LoVo (cell line): ENCODE measurements at places on chromosomes 3 and 15.

DNA sequence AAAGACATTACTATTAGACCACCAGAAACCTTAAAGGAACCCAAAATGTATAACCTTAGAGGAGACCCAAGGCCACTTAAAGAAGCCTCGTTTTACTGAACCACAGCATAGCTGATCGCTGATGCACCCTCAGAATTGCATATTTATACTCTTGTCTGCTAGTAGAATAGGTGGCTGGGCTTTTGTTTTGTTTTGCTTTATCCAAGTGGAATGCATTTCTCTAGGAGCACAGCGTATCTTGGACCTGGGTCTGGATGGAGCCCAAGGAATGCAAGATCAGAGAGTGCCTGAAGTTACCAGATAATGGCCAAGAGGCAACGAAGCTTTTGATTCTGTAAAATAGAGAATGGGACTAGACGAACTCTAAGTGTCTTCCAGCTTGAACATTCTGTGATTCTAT lies 129.2 kb upstream of the COL8A1 start:
- DNase-seq = no peak

DNA sequence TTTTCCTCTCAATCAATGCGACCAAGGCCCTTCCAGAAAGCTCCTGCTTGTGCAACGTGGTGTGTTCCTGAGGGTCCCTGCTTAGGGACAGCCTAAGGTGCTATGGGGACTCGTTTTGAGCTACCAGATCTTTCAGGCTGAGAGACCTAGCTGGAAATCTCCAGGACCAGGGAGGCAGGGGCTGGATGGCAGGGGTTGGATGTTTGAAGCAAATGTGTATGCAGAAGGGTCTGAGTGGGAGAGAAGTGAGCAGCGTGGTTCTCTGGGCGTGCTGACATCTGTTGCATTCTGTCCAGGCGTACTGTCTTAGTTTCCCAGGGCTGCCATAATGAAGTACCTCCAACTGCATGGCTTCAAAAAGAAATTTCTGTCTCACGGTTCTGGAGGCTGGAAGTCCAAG lies 31.7 kb upstream of the SLCO2A1 start:
- no peak for DNase-seq

GRCh38 chr15:101178931-101179330 lies 72.9 kb downstream of the CHSY1 start:
- no peak for DNase-seq

GRCh38 chr3:39141171-39141995 lies 12.0 kb downstream of the CSRNP1 start:
- peak; percentile 62 for DNase-seq

- DNase-seq = no peak
These were observed 1.4 kb downstream of the ACTC1 start for GRCh38 chr15:34793901-34794300.

DNA sequence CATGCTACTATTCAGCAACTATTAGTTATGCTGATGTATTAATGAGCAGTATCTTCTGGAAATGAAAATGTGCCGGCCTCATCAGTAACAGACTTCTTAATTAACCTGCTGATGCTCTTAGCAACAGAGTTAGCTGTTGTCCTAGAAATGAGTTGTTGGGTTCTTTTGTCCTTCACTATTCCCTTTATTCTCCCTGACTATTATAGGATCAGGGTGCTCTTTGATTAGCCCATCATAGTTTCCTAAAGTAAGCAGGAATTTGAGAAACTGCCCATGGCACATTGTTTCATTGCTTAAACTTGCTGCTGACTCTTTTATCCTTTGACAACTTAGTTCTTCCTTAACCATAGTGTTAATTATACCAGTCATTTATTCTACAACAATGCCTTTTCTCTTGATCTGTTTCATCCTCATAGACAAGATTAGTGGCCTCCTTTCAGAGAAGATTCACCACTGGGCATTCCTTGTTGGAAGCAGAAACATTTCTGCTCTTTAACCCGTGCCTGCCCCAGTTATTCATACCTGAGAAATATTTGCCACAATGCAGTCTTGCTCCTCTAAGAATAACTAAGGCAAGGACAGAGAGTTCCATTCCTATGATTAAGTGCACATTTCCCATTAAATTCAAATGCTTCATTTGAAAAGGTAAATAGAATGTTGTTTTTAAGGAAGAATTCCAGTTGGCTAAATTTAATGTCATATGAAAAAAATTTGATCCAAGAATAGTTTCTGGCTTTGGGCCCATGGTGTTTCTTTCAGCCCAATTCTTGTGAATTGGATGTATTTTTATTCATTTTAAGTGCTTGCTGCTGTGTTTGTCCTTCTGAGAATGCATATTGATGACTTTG lies 573.3 kb upstream of the TBL1XR1 start:
- no peak for DNase-seq

DNA sequence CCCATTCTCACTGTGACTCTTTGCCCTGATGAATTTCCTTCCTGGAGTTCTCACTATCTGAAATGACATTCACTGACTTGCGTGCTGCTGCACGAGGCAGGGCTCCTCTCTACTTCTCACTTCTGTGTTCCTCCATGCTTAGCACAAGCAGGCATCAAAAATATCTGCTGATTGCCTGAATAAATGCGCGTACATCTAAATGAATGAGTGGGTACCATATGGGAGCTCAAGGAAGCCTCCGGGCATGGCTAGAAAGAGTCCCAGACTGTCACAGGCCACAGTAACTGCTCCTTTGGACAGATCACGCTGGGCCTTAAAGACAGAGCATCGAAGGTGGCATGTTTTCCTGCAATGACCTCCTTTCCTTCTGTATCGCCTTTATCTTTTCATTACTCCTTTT lies 31.6 kb downstream of the HCN4 start:
- no peak for DNase-seq

GRCh38 chr15:70533931-70534742 lies 229.2 kb downstream of the UACA start:
- DNase-seq = no peak

- no peak for DNase-seq
These were observed 76.2 kb downstream of the ATP1B3 start for GRCh38 chr3:141952611-141953010.

- no peak for DNase-seq
These were observed 13.3 kb downstream of the TAFA4 start for GRCh38 chr3:68919000-68919399.

GRCh38 chr3:193407112-193407511 lies 28.6 kb upstream of the ATP13A5 start:
- no peak for DNase-seq

DNA sequence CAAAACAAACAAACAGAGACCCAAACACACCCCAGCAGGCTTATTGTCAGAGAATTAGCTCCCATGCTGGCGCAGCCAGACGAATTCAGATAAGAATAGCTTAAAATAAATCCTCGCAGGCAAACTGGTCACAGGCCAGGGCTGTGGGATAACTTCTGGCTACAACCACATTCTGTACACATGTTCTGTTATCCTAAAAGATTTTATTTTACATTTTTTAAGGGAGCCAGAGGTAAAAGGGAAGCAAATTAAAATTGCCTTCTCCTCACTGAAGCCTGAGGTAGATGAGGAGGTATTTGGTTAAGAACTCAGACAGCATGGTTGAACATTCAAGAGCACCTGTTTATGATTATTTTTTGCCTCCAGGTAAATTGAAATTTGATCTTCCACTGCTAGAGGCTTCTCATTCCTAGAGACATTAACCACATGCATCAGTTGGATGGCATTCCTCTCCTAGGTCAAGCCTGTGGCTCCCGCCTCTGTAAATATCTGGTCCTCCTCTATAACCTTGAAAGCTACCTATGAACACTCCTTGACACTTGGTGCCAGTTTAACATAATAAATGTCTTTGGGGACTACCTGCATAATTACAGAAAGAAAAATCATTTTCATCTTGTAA lies 190.3 kb downstream of the SATB1 start:
- no peak for DNase-seq

DNA sequence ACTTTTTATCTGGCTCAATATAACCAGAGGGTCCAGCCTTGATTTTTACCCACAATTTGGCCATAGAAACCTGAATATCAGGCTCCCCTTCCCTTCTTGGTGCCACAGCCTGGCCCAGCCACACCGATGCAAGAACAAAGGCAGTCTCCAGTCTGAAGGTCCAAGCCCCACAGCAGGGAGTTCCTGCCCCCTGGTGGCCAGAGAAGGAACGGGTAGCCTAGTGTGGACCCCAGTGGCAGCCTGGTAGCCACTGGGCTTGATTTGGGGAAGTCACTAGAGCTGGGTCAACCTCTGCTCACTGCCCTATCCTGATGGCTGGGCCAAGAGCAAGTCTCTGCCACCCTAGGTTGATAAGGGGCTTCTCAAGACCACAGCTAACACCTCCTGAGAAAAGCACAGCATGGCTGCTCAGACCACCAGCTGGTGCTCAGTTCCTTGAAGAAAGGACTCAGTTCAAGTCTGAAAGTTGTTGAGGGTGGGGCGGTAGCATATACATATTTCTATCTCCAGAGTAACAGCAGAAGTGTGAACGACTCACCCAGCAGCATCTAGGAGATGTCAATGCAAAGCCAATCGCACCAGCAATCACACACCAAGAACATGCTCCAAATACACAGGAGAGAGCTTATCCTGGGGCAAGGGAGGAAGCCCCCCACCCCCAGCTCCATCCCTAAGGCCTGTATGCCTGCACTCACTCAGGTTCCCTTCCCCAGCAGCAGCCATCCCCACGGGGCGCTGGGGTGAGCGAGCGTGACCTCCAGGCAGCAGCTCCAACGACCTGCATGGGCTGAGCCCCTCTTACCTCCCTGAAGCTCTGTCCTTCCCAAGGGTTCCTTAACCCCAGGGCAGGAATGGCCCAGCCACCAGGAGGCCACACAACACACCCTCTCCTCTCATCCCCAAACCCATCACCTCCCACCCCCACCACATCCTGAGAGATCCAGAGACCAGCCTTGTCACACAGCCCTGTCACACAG lies 7.6 kb downstream of the PFKFB4 start:
- DNase-seq = peak; percentile 73

GRCh38 chr3:178485756-178486155 lies 50.5 kb upstream of the KCNMB2 start:
- DNase-seq = no peak

- peak; percentile 55 for DNase-seq
These were observed 239.3 kb downstream of the CPNE4 start for GRCh38 chr3:131795390-131796090.

GRCh38 chr3:3133500-3133899 lies 6.8 kb downstream of the TRNT1 start:
- DNase-seq = no peak

DNA sequence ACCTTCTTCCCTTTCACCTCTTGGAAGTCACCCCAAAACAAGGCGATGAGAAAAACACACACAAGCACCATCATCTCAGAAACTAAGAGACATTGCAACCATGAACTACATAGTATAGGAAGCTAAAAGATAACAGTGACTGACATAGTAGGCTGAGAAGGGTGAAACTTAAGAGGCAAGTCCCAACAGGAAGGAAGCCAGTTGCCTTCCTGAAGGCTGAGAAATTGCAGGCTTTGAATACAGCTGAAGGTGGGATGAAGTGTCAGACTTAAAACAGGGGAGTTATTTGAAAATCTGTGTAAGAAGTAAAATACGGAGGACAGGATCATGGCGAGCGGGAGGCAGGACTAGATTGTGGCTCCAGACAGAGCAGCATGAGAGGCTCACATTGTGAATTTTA lies 27.8 kb downstream of the SLC27A2 start:
- DNase-seq = no peak

- no peak for DNase-seq
These were observed 891 bp downstream of the NXPE3 start for GRCh38 chr3:101779822-101780381.

GRCh38 chr15:22794063-22794462 lies 7.6 kb downstream of the NIPA1 start:
- DNase-seq = no peak

DNA sequence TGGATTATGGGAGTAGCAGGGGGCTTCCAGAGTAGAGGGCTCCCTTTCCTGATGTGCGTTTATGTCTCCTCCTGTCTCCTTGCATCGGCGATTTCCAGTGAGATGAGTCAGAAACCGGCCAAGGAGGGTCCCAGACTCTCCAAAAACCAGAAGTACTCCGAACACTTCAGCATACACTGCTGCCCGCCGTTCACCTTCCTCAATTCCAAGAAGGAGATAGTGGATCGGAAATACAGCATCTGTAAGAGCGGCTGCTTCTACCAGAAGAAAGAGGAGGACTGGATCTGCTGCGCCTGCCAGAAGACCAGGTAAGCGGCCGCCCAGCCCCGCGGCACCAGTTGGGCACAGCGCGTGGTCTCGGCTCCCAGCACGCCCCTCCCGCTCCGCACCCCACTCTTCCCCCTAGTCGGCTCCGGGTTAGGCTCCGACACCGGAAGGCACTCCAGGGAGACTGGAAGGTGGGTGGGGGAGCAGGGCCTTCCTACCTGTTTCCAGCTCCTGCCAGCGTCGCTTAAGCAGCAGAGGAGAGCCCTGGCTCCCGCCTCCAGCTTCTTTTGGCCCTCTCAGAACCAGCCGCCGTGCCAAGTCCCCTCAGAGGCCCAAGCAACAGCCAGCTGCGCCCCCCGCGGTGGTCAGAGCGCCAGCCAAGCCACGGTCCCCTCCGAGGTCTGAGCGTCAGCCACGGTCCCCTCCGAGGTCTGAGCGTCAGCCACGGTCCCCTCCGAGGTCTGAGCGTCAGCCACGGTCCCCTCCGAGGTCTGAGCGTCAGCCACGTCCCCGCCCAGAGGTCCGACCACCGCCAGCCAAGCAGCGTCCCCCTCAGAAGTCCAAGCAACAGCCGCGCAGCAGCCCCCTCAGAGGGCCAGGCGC lies 34.7 kb downstream of the MOBP start:
- no peak for DNase-seq
